ENCODE measurements at places on chromosomes 12 and 14.

DNA sequence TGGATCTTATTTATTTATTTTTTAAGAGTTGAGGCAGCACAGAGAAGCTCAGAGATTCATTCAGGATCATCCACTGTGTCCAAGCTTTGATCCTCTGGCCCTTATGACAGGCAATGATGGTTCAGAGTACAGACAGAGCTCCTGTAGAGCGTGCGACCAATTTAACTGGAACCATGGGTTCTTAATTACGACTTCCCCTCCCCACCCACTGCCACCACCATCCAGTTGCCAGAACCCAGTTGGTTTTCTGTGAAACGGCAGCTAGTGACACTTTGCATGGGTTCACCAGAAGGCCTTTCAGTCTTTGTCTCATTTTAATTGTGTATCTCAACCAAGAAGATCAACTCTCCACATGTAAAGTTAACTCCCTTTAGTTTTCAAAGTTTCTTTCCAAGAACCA is 478.2 kb downstream of the ZFP36L1 start:
- DNase-seq, result no peak

- no peak for DNase-seq
Measured at GRCh38 chr14:104130974-104131651, 7.3 kb upstream of the KIF26A start.

DNA sequence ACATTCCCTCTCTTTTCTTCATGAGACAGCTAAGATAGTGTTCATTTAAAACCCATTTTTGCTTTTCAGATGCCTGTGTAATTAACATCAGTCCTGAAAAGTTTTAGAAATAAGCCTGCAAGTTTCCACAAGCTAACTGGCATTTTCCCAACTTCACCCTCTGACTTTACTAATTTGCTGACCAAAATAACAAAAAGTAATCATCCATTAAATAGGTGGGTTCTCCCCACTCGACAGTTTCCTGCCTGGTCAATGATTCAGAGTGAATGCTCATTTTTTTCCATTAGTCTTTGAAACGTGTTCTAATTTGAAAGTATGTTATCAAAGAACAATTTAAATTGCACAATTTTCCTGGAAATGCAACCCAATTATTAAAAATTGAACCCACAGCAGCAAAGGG is 23.6 kb downstream of the NELL2 start:
- no peak for DNase-seq

- DNase-seq, result no peak
Measured at GRCh38 chr14:87133073-87133801, 859.7 kb downstream of the GALC start.
